ENCODE measurements at places on chromosomes 13 and 19.

GRCh38 chr19:18532168-18532890, 10.5 kb upstream of the ELL start:
- DNase-seq, result no peak

GRCh38 chr19:2436384-2436783, 9.0 kb upstream of the TIMM13 start:
- no peak for DNase-seq

- no peak for DNase-seq
These were observed 2.0 kb downstream of the SPACA6 start for GRCh38 chr19:51695088-51695487.

- no peak for DNase-seq
These were observed 98.1 kb downstream of the SERP2 start for GRCh38 chr13:44471686-44472085.

DNA sequence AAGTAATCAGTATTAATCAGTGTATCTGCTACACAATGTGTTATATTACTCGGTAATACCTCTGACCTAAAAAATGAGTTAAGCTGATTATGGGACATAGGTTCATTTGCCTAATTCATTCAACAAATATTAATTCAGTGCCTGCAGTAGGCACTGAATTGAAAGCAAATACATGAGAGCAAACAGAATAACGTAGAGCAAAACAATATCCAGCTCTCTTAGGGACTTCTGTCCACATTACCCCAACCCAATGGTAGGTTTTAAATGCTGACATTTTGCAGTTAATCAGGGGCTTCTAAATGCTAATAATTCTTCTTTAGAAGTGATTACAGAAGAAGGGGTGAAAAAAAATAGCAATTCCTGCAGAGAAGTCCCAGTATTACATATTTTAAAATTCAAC, 4.9 kb downstream of the RCBTB2 start:
- DNase-seq, result no peak

DNA sequence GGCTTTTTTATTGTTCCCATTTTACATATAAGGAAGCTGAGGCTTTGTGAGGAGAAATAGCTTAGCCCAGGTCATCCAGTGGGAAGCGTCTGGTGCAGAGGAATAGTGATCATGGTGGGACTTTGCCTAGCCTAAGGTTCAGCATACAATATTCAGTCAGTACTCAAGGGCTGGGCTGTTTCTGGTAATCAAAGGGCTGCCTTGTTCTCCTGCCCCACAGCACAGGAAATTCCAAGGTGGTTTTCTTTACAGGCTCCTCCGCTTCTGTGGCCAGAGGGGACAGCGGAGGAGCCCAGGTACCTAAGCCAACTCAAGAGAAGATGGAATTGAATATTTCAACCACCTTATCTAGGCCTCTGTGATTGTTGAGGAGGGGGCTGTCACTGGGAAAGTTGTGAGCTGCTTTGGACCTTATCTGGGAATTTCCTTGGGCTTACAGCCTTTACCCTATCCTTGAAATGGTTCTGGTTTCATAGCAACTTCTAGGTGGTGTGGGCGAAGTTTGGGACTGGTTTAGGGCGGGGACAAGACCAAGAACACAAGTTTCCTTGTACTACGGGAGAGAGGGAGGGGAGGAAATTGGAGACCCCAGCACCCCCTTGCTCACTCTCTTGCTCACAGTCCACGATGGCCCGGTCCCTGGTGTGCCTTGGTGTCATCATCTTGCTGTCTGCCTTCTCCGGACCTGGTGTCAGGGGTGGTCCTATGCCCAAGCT, at the start of gene MIA:
TSS of gene MIA (plus strand) at position 606 of the 716 bp plus-strand sequence. CDS start at position 628, 22 bp downstream.
- DNase-seq, result no peak

DNA sequence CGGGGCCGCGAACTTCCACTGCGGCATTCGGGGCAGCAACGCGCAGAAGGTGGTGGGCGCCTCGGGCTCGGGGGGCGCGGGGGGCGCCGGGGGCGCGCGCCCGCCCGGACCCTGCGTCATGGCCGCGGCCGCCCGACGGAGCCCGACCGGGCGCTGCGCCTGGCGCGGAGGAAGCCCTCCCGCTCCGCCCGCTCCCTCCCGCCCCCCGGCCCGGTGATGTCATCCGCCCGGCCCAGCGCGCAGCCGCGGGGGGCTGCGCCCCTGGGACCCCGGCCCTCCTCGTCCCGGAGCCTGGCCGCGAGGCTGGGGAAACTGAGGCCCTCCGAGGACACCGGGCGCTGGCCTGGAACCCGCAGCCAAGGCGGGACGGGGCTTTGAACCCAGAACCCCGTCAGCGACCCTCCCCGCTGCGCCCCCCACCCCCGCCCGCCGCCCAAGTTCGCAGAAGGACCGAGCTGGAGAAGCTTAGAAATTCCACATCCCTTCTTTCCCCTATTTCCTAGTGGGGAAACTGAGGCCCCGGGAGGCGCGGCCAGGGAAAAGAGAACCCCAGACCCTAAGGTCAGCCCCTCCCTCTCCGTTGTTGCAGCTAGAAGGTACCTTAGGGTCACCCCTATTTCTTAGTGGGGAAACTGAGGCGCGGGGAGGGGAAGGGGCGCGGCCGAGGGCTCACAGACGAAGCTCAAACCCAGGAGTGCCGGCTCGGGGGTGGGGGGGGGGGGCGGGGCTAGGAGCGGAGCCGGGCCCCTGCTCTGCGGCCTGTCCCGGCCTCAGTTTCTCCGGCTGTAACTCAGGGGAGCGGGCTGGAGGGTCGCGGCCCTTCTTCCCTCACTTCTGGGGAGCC, at the start of gene SHC2:
TSS of gene SHC2 (minus strand) at position 157 of the 844 bp plus-strand sequence. CDS start at position 120, 37 bp downstream.
- DNase-seq, result no peak
